ENCODE measurements at places on chromosomes 4 and X.

- DNase-seq, result no peak
These were observed 157.8 kb downstream of the AFF2 start for GRCh38 chrX:148658115-148658730.

GRCh38 chr4:86092684-86093083, 267.2 kb downstream of the MAPK10 start:
- DNase-seq, result no peak

GRCh38 chr4:3530051-3530450, 2.2 kb downstream of the LRPAP1 start:
- DNase-seq, result no peak

DNA sequence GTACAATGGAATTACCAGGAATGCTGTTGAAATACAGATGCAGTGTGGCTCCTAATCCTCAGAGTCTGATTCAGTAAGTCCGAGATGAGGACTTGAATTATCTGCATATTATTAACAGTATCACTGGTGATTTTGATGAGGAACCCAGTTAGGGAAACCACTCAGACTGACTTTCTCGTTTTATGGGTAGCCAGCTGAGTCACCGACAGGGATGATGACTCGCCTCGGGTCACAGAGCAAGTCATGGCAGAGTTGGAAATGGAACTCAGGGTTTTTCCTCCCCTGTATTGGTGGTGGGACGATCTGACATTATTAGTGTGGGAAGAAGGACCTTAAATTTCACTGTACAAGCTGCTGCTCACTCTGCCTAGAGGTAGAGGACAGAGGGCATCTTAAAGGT, 51.3 kb downstream of the RTL9 start:
- peak; percentile 37 for DNase-seq

GRCh38 chr4:53307819-53308780, 57.8 kb downstream of the SCFD2 start:
- DNase-seq, result no peak

DNA sequence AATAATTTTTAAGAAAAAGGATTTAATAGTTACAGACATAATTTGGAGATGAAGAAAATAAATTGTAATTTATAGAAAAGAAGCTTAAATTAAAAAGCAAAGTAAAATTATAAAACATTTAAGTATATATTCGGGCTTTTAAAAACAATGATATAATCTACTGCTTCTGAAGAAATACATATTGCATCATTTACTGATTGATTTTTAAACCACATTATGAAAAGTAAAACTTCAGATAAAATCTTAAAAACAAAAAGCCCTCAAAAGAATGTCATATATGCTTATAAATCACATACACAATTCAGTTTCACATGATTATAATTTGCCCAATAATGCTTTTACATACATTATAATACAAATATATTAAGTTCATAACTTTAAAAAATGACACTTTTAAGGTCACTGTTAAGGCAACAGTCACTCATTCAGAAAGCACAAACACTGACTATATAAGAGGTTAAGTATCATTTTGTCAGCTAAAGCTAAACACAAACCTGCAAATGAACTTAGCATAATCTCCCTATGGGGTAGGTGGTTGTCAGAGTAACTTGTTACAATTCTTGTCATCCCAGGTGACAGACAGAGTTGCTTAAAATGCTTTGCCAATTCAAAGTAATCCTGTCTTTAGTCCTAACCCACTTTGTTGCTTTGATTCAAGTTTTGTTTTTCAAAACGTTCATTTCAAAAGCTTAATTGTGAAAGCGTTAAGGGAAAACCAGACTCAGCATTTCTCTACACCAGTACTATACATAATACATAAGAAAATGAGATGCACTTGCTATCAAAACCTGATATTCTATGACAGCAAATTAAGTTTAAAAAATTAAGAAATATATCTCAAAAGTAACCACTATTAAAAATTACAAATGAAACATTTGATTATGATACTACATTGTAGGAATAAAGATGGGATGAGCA, 90.6 kb upstream of the MAB21L2 start:
- DNase-seq, result no peak

DNA sequence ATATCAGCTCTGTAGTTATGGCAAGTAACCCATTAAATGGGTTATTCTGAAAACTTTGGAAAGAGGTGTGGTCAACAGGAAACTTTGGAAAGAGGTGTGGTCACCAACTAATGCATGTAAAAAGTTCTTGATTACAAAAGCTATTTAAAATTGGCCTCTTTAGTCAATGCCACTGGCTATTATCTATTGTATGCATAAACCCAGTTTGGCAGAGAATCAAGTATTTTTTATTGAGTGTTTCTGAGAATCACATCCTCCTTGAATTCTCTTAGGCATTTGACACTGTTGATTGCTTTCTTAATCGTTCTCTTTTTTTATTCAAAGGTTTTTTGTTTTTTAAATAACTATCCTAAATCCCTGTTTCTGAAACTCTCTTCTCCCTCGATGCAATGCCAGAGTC, 7.5 kb downstream of the P2RY4 start:
- DNase-seq, result no peak

DNA sequence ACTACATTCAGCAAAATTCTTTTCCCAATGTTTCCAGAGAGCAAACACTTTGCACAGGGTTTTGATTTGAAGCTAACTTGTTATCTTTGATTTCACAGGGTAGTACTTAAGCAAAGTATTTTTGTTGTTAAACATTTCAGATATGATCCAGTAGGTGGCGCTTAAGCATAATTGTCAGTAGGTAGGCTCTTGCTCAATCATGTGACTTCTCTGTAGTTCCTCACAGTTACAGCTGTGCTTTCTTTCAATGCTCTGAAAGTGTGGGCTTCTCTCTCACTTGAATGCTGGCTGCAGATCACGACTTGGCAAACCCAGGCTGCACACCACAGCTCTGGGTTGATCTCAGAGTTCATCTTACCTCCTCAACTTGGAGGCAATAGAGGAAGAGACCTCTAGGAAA, 1016.5 kb downstream of the SH3BGRL start:
- DNase-seq, result no peak

DNA sequence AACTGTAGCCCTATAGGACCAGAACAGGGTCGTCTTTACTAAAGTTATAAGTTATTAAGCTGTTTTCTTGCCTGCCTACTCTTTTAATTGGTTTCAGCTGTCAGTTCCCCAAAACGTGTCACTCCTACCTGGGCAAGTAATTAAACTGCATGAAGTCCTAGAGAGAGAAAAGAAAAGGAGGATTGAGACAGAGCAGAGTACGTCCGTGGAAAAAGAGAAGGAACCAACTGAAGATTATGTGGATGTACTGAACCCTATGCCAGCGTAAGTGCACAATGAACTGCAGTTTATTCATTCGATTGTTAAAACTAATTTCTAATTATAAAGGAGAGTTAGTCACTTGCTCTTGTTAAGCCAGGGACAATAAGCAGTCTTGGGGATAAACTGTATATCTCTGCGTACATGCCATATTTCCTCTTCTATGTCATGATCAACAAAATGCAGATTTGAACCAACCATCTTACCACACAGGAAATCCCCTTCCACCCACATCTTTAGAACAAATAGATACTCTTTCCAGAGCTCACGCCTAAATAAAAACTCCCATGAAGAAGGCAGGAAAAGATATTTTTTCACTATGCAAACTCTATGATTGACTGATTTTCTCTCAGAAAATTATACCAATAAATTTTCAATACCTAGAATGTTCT, 22.8 kb downstream of the STAP1 start:
- DNase-seq, result no peak

DNA sequence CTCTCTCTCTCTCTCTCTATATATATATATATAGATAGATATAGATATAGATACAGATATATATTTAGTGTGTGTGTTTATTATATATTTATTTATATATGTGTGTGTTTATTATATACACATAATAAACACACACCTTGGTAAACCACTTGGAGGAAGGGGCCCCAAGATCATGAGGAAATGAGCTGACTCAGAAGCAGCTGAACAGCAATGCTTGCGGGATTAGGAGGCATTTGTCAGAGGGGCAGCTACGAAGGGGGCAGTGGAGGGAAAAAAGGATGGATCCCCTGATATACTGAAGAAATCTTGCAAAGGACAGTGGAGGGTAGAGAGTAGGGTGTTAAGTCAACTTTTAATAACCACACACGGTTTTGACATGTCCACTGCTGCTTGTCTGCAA, 120.0 kb upstream of the SORBS2 start:
- DNase-seq, result no peak

DNA sequence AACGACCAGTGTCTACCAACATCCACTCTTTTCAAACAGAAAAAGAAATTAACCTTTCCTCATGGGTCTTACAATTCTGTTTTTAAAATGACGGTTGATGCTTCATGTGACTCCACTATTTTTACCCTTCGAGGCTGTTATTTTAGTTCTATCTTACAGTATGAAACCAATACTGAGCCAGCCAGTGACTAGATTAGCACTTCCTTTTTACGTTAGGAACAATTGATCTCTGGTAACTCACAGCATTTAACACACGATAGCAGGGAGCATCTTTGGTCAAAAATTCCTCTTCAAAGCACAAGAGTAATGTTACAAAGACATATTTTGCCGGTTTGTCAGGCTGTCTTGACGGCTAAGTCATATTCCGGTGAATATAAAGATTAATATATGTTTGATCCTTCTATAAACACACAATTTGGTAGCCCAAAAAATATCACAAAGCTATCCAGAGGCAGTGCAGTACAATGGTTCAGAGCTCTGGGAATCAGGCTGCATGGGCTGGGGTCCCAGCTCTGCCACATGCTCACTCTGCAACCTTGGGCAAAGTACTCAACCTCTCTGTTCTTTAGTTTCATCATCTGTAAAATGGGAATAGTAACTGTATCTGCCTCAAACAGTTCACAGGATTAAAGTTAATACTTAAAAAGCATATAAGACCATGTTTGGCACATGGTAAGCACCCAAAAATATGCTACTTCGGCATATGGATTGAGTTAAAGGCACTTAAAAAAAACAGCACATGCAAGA, 62.9 kb upstream of the TXK start:
- DNase-seq, result no peak

DNA sequence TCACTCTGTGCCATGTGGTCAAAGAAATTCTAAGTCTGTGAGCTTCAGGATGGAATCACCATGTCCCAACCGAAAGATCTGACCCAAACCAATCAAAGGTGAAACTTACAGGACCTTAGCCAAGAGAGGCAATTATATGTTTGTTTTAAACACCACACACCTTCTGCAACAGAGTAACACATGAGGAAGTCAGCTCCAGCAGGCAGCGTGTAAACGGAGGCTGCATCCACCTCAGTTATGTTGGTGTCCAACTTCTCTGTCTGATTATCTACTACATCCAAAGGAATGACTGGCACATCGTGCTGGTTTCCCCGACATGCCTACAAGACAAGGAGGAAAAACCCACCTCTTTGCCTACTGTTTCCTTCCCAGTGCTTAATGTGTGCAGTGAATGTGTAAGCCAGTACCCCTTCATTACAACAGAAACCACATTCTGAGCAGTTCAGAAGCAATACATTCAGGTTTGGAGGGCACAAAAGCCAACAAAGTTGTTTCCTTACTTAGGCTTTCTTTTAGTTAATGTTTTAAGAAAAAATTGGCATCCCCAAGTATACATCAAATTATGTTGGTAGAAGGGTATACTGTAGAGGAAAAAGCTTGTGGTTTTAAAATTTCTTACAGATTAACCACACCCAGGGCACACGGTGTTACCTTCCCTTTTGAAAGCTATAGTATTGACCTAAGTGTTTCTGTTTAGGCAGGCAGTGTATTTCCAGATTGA, 12.4 kb downstream of the CASP6 start:
- no peak for DNase-seq

DNA sequence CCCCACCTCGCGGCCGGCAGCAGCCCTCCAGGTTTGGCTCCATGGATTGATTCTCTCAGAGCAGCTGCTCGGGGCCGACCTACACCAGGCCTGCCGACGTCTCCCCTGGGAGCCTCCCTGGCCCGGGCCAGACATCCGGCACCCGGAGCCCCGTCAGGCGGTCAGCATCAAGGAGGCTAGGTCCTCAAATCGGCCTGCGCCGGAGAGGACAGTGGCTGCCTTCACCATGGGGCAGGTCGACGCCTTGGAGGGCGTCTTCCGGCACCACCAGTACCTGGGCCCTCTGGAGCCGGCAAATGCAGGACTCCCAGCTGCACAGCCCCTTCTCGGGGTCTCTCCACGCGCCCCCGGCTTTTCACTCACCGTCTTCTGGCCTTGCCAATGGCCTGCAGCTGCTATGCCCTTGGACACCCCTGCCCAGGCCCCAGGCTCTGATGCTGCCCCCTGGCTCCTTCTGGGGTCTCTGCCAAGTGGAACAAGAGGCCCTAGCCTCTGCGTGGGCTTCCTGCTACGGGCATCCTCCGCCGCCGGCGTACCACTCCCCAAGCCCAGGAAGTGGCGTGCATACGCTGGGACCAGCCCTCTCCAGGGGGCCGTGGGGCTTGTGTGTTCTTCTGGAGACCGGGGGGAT, 341.8 kb downstream of the MAGEB5 start:
- DNase-seq, result no peak

DNA sequence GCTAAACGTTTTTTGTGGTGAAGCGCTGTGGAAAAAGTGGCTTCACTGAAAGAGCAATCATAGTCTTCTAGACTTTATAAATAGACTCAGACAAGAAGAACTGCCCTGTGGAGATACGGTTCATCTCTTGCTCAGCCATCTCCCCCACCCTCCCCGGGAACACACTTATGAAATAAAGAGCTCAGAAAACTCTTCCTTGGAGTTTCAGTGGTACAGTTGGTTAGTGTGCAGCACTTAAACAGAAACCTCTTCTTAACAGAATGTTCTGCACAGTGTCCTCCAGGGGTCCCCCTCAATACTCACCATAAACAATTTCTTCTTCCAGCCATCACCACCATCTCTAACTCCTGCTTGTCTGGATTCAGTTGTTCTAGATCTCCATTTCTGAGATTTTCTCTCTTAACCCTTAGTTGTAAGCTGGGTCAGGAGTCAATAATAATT, 313.0 kb downstream of the ARHGAP10 start:
- DNase-seq, result no peak

DNA sequence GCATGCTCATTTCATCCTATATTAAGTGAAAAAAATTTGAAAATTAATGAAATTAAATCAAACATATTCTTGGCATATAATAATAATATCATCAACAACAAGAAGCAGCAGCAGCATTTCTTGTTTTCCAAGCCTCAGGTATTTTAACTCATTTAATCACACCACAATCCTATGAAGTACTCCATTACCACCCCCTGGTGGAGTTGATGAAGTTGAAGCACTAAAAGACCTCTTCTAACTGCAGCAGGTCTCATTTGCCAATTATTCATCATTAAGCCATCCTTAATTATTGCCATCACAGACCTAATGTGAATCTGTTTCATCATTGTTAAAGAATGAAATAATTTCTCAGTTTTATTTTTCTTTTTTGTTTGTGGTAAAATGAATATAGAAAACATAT, 801.4 kb upstream of the GRID2 start:
- no peak for DNase-seq

DNA sequence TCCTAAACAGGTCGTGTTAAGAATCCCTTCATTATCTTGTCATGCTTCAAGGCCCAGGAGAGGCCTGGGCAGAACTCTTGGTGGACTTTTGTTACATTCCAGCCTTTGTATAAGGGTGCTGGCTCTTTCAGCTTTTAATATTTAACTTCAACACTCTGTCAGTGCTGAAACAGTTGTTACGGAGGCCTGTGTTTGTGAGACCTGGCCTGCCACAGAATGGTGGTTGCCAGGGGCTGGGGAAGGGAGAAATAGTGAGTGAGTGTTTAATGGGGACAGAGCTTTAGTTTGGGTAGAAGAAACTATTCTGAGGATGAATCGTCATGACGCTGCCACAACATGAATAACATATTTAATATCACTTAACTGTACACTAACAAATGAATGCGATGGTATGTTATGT, 1027.6 kb upstream of the PRKX start:
- no peak for DNase-seq

Data from activated CD4-positive, alpha-beta T cell treated with anti-CD3 and anti-CD28 coated beads, Interleukin-2, amount 50 U/mL, for 48 hours (primary cell).